ENCODE measurements at places on chromosomes 5 and 9.

DNA sequence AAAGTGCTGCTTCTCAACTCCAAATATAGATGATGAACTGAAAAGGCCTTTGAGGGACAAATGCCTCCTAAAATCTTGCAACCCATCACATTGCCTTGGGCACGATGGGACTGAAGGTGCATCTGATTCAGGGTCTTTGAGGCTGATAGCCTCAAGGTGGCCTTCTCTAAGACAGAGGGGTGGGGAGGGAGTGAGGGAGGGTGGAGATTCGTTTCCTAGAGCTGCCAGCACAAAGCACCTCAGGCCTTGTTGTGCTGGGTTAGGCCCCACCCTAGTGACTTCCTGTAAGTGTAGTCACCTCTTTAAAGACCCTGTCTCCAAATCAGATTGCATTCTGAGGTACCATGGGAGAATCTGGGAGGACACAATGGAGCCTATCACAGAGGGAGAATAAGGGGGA, 57.1 kb downstream of the BARX1 start:
- no peak for DNase-seq

- DNase-seq = no peak
Observed at GRCh38 chr5:167608390-167609272, 682.8 kb upstream of the WWC1 start.

- DNase-seq = no peak
Observed at GRCh38 chr9:70964861-70965260, 156.6 kb downstream of the TRPM3 start.

GRCh38 chr5:166596043-166596442, 1695.4 kb upstream of the WWC1 start:
- DNase-seq = no peak

GRCh38 chr9:98328770-98329169, 73.3 kb upstream of the TBC1D2 start:
- no peak for DNase-seq

DNA sequence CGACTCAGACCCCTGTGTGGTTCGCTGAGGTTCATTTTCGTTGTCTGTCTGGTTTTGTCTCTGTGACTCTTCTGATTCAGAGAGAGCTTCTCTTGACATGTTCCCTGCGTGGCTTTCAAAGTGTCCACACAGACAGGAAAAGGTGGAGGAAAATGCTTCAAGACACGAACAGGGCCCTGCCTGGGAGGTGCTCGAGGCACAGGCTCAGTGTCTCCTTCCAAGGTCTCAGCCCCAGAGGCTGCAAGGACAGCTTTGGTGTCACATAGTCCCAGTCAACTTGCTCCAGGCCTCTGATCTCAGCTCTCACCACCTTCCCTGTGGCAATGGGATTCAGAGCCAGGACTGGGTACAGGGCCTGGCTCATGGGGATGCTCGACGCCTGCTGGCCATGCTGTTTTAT, 51.6 kb upstream of the SARDH start:
- DNase-seq = no peak

DNA sequence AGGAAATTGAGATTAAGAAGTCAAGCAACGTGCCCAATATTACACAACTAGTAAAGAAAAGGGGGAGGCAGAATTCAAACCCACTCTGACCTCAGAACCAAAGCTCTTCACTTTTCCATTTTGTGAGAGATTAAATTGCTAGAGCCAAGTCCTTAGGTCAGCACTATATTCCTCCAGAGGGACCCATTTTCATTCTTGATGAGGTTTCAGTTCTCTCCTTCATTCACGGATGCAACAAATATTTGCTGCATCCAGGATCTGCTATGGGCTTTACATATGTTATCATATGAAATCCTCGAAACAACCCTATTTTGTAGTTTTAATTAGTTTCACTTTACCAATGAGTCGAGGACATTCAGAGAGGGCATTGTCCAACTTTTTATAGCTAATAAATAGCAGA, 239.2 kb downstream of the EFNA5 start:
- DNase-seq = no peak

DNA sequence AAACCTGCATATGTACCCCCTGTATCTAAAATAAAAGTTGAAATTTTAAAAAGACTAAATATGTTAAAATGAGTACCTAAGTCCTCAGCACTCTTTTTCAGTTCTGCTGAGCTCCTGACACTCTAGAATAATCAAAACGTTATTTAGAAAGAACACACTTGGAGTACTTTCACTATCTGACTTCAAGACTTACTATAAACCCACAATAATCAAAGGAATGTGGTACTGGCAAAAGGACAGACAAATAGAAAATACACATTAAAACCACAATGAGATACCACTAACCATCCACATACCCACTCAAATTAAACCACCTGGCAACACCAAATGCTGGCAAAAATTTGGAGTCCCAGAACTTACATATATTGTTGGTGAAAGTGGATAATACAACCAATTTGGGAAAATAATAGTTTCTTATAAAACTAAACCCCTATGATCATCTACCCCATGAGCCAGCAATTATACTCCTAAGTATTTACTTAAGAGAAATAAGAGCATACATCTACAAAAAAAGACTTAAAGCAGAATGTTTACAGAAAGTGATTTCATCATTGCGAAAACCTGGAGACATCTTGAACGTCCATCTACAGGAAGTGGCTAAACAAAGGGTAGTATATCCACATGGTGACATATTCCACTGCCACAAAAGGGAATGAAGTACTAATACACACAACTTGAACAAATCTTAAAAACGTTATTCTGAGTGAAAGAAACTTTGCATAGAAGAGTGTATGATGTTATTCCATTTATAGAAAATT, 12.8 kb upstream of the PRSS3 start:
- DNase-seq = peak; percentile 47

GRCh38 chr5:10838038-10838437, 77.0 kb upstream of the DAP start:
- peak; percentile 28 for DNase-seq

- DNase-seq = no peak
Observed at GRCh38 chr9:134314950-134315715, 11.1 kb upstream of the RXRA start.

DNA sequence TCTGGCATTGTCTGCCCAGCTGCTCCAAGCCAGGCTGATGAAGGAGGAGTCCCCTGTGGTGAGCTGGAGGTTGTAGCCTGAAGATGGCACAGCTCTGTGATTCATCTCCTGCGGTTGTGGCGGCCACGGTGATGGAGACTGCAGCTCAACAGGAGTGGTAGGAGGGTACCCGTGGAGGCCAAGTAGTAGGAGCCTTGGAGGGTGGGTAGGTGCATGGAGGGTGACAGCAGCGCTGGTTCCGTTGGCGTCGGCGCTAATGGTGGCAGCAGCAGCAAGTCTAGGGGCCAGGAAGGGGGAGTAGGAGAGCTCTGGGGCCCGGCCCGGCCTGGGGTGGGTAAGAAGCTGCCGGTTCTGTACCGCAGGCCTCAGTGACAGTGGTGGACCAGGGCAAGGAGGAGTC, 22.4 kb upstream of the TRIM52 start:
- DNase-seq = no peak

GRCh38 chr5:35341189-35341588, 110.9 kb upstream of the PRLR start:
- no peak for DNase-seq

Data from fibroblast of skin of right biceps (primary cell).